ENCODE measurements at places on chromosomes 5 and 9.

DNA sequence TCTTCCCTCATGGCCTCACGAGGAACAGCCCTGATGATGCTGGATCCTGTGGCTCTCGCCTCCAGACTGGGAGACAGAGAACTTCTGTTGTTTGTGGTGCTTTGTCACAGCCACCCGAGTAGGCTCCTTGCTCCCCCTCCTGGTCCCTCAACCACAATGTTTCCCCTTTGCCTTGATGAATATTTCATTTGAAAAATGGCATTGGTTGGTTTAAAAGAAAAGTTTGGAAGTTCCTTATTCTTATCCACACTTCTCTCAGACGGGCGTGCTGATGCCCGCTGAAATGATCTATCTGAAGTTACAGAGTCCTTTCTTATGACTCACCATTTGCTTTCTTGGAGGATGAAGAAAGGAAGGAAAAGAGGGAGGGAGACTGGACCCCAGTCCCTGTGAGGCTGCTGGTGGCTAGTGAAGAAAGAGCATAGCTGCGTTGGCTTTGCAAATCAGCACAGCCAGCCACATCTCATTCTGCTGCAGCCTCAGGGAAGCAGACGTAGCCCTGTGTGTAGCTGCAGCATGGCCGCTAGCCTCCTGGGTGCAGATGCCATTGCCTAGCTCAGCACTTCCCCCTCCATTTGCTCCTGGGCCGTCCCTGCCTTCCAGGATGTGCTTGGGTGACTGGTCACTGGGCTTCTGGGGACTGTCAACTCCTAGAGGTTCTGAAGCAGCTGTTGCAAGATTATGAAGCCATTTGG, 185.9 kb downstream of the ERCC6L2 start:
- DNase-seq: peak; percentile 6

GRCh38 chr9:89427621-89428221, 70.2 kb downstream of the SEMA4D start:
- no peak for DNase-seq

DNA sequence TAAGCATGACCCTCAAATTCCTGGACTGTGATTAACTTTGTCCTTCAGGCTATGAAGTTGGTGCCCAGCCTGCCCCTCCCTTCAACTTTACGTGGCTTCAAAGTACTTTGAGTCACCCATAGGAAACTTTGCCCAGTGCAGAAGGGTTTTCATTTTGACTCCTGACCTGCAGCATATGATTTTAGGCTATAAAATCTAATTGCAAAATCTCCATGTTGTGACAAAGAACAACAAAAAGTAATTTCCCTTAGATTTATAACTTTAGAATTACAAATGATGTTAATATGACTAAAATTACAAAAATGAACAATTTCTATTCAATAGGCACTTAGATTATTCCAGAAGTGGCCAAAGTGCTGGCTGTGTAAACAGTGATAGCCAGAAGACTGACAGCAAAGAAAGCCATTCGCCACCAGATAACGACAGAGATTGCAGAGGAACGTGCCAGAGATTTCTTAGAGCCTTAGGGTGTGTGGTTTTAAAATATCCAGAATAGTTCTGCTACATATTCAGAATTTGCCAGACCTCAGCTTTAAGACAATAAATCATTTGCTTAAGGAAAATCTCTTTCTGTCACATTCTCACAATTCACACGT, 197.4 kb downstream of the SEMA5A start:
- no peak for DNase-seq

DNA sequence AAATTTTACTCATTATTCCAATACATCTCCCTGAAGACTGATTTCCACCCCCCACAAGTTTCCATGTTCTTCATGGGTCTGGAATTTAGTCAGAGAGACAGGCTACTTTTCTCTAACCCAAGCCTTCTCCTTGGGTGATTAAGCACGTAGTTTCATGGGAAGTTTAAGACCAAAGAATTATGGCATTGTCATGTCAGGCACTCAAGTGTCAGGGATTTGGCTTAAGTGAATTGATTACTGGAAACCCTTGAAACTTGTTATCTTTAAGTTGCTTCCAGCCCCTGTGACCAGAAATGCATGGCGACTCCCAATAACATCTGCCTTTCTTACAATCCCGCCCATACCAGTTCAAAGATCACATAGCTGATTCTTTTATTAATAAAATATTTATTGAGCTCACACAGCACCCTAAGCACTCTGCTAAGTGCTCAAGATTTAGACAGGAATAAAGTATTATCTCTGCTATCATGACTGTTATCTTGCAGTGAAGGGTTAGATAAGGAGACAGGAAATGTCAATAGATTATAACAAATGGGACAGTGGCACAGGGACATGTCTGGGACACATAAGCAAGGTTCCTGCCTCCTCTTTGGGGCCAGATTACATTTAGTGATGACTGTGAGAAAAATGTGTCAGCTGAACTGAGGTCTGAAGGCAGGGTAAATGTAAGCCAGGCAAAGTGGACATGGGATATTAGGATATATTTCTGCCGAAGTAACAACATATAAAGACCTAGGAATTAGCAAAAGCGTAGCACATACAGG, 241.2 kb upstream of the TNC start:
- no peak for DNase-seq
